Fibroblast of skin of abdomen (primary cell): ENCODE measurements at places on chromosomes 16 and 17.

DNA sequence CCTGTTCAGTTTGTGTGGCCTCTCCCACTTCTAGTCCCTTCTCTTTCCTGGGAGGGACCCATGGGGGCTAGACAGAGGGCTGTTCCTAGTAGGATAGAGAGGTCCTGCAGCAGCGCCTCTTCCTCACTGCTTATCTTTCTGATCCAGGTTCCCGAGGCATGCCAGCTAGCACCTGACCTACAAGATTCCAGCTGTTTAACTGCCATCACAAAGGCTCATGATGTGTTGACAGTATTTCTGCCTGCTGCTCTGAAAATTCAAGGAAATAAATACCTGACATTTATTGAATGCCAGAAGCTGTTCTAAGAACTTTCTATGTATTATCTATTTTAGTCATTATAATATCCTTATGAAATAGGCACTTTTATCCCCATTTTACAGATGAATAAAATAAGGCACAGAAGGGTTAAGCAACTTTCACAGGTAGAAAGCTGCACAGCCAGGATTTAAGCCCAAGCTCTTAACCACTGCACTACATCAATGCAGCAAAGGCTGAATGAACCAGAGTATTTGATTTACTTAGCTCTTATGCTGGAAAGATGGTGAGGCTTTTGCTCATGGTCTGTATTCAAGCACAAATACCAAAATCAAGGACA lies 38.8 kb downstream of the HEATR6 start:
- DNase-seq: no peak

GRCh38 chr17:39810939-39811728 lies 53.0 kb downstream of the IKZF3 start:
- DNase-seq: no peak

- DNase-seq: no peak
Observed at GRCh38 chr17:72978593-72979218, 113.8 kb downstream of the SLC39A11 start.

DNA sequence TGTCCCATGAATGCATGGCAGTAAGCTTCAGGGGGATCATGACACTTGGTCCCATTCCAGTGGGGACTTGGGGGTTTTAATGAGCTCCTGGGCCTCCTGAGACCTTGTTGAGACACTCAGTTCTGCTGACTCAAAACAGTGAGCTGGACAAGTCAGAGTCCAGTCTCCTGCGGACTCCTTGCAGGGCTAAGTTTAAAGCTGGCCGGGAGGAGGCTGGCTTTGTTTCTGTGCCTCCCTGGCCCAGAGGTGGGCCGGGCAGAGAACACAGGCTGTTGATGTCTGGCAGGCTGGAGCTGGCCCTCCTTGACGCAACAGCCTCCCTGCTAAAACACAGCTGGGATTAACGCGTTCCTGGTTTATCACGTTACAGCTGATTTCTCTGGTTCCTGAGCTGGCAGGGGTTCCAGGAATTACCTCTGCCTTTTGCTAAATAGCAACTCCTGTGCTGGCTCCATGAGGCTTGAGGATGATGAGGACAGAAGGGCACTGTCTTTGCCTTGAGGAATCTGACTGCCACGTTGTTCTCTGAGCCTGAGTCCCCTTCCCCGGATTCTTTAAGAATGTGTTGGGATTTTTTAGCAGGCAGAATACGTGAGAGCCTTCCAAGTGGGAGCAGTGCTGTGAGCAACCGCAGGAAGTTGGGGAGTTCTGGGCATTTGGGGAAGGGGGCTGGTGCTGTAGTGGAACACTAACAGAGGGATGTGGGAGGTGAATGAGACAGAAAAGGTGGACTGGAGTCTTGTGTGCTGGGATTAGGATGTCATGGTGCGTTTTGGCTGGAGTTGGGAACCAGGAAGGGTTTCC lies 2.0 kb downstream of the GPT2 start:
- DNase-seq: peak; percentile 24

GRCh38 chr17:57697197-57697596 lies 47.9 kb downstream of the CCDC182 start:
- DNase-seq: no peak

DNA sequence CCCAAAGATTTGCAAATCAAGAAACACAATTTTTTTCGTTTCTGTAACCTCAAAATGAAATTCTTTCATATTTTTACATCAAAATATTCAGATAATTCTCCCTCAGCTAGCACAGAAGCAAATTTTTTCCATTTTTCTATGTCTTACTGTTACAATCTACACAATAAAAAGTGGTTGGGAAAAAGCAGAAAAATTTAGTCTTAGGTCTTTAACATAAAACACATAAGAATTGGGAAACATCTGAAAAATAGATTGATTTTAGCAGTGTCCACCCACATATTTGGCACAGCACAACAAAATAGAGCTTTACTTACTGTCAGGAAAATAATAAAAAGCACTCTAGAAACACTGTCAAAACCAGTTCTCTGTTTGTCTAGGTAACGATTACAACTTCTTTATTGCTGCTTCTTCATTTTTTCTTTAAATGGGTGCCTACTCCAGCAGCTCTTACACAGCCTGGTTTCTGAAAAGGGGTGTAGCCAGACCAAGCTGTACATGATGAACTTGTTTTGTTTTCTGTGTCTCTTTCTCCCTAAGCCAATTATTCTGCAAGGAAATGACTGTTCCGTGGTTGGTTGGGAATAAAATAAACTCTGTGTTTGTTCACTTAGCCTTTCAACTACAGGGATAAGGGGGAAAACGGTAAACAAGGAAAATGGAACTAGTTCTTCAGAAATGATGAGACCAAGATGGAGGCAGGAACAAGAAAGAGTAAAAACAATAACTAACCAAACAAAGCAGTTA lies at the start of gene ABCA6:
Gene ABCA6 (minus strand): TSS at position 465 of the 744 bp plus-strand sequence. CDS start 1,192 bp downstream, outside the sequence.
- peak; percentile 17 for DNase-seq
